ENCODE measurements at places on chromosomes 4 and X.

DNA sequence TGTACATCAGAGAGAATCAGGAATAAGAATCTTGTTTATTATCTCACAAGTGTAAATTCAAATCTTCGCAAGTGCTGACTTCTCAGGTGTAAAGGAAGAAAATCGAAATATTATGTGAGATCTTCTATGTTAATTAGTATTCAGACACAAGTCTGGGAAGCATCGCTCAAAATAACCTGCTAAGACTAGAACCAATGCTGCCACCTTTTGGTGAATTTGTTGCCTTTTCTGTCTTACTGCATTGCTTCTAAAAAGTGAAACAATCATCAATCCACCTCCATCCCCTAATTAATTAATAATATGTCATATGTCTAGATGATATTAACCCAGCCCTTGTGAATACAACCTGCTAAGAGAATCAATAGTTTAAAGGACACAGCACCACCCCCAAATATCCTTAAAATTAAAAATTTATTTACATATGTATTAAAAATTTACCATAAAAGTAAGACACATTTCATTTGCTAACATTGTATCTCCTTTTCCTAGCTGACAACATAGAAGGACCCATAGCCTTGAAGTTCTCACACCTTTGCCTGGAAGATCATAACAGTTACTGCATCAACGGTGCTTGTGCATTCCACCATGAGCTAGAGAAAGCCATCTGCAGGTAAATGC is 3.5 kb downstream of the EPGN start:
- no peak for DNase-seq

DNA sequence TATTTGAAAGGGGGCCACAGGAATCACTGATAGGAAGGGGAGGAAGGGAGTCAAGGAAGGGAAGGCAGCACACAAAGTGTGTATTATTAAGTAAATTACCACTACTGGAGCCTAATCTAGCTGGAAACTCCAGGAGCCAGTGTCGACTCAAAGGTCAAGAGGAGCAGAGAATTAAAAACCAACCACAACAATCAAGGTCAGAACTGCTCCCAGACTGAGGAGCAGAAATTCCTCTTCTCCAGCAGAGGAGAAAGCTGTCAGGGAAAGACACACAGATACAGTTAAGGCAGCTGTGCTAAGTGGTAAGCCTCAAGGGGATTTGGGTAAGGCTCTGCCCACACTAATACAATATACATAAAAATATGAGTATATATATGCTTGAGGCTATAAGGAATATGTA is 87.5 kb upstream of the PTPN13 start:
- DNase-seq = no peak

- no peak for DNase-seq
Measured at GRCh38 chrX:134647477-134647877, 10.8 kb downstream of the PLAC1 start.

DNA sequence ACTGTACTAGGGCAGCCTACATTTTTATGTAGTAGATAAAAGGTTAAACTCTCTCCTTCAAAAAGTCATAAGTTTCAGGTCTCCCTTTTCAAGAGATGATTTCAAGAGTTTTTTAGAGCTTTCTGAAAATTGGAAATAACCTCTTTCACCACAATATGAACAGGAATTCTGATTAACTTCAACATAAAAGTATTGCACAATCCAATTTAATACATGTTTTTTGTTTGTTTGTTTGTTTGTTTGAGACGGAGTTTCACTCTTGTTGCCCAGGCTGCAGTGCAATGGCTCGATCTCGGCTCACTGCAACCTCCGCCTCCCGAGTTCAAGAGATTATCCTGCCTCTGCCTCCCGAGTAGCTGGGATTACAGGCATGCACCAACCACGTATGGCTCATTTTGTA is 265.4 kb upstream of the DCAF8L1 start:
- no peak for DNase-seq

- DNase-seq = no peak
Measured at GRCh38 chrX:149497626-149498025, 7.5 kb downstream of the IDS start.

GRCh38 chr4:8917321-8917811 is 45.7 kb upstream of the HMX1 start:
- DNase-seq = peak; percentile 5

All from progenitor cell of endocrine pancreas (in vitro differentiated cells).